ENCODE measurements at places on chromosomes 2 and 18. TPM values are rescaled to one million over a fixed set of nuclear protein-coding genes. Genes with fewer than 3 reads are reported as not detected.

RBM44 gene
- 0.35 TPM for polyA plus RNA-seq

IL36A gene
- not detected for polyA plus RNA-seq

ILKAP gene
- polyA plus RNA-seq, result 12.1 TPM

LYG2 gene
- 0.39 TPM for polyA plus RNA-seq

OR6B2 gene
- not detected for polyA plus RNA-seq

TRIP12 gene
- polyA plus RNA-seq, result 55.3 TPM

PIGN gene
- polyA plus RNA-seq, result 15.8 TPM

MARCO gene
- not detected for polyA plus RNA-seq

OTOS gene
- polyA plus RNA-seq, result not detected

KCNIP3 gene
- polyA plus RNA-seq, result 4.2 TPM
